ENCODE measurements at places on chromosomes 16 and 17. TPM values are rescaled to one million over a fixed set of nuclear protein-coding genes. Genes with fewer than 3 reads are reported as not detected.

DNA sequence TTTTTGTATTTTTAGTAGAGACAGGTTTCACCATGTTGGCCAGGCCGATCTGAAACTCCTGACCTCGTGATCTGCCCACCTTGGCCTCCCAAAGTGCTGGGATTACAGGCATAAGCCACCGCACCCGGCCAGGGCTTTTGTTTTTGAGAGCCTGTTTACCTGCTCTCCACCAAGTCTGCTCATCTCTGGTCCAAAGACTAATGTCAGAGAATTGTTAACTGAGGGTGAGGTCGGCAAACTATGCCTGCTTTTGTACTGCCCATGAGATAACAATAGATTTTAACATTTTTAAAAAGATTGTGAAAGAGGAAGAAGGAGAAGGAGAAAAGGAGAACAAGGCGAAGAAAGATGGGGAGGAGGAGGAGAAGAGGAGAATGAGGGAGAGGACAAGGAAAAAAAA lies 26.0 kb downstream of the TMEM238L start:
- H3K4me1 ChIP-seq, result no peaks in the 10 kb centered on the region
- H3K4me3 ChIP-seq, result no peak overlapping the region
- H3K36me3 ChIP-seq, result no peaks in the 10 kb centered on the region
- no peaks in the 10 kb centered on the region for H3K27me3 ChIP-seq

DNA sequence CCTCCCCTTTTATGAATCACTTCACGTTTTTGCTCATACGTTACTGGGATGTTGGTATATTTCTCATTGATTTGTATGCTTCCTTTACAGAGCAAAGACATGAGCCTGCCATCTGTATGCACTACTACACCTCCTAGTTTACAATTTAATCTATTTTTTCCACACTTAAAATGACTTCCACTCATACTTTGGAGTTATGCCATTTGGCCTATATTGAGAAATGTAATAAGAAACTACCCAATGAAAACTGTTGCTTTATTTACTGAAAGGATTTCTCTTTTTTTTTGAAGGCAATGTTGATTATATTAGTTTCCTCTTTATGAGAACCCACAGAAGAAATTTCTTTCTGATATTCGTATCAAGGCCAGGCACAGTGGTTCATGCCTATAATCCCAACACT lies 43.1 kb downstream of the DUSP14 start:
- H3K4me1 ChIP-seq, result no peaks in the 10 kb centered on the region
- no peaks in the 10 kb centered on the region for H3K27me3 ChIP-seq
- no peak overlapping the region for H3K4me3 ChIP-seq
- H3K27ac ChIP-seq, result no peak overlapping the region
- H3K36me3 ChIP-seq, result no peaks in the 10 kb centered on the region

DNA sequence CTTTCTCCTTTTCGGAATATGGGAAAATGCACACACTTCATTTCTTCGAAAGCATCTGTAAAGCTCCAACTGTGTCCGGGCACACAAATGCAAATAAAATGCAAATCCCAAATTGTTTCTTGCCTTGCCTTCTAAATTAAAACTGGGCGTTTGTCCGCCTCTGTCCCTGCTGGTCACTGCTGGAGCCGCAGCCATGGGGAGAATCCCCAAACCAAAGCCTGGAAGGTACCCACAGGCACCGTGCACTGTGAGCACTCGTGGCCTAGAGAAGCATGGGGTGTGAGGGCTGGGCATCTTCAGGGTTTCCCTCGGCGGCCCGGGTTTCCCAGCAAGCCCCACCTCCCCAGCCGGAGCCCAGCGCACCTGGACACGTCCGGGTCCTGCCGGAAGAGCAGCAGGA lies 2.9 kb downstream of the SLC47A2 start:
- no peak for DNase-seq
- H3K4me3 ChIP-seq, result no peak overlapping the region
- no peaks in the 10 kb centered on the region for H3K27me3 ChIP-seq
- no peaks in the 10 kb centered on the region for H3K4me1 ChIP-seq
- no peaks in the 10 kb centered on the region for H3K36me3 ChIP-seq
- H3K27ac ChIP-seq, result no peak overlapping the region

DNA sequence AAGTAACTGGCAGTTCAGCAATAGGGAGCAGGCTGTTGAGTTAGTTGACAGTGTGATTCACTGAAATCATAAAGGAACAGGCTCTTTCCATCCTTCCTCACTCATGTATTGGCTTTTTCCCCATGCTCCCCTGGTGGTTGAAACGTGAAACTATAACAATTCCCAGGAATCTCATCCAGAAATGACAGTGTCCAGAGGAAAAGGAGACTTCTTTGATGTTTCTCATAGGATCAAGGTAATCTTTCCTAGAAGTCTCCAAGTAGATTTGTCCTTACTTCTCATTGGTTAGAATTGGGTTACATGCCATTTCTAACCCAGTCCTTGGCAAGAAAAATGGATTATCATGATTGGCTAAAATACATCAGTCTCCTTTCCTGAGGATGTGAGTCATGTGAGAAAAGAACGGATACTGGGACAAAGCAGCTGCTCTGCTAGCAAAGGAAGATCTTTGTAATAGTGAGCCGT lies 14.4 kb downstream of the TTC19 start:
- no peaks in the 10 kb centered on the region for H3K27me3 ChIP-seq
- H3K36me3 ChIP-seq, result no peaks in the 10 kb centered on the region
- no peak for DNase-seq
- H3K27ac ChIP-seq, result no peak overlapping the region
- H3K4me3 ChIP-seq, result no peak overlapping the region

GRCh38 chr17:44914148-44914547 lies 1.2 kb downstream of the GFAP start:
- no peak overlapping the region for H3K4me3 ChIP-seq
- no peak overlapping the region for H3K27ac ChIP-seq
- no peak for DNase-seq
- H3K36me3 ChIP-seq, result no peaks in the 10 kb centered on the region

DNA sequence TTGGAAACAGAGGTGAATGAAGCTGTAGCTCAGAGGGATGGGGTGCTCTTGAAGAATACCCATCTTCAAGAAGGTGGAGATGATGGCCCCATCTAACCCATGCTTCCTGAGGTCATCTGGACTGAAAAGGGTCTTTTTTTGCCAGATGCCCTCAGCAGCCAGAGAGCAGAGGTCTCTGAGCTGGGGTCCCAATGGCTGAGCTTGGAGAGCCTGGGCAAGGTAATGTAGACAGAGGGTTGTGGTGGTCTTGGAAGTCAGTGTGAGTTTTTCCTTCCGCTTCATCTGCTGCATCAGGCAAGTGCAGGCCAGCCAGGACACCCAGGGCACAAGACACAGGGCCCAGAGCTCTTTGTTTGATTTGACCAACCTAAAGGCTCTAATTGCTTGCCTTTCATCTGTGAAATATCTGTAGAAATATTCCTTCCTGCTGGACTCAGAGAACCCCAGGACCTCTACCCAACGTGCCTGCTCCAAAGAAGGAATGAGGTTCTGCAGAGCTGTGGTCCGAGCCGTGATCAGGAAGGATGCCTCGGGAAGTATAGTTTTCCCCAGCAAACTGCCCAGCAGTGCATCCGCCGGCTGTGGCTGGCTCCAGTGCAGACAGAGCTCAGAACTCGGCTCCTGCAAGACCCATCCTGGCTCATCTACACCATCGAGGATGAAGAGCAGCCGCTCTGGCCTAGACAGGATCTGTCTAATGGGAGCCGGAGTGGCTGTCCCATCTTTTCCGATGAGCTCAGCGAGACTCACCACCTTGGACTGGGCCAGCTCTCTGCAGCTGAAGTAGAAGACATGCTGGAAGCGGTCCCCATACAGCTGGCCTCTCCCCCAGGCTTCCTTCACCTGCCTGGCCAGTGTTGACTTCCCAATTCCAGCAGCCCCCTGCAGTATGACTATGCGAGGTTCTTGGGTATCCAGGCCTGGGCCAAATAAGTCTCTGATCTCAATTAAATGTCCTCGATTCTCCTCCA lies 25.2 kb downstream of the NLRP1 start:
- no peak overlapping the region for H3K4me3 ChIP-seq
- no peaks in the 10 kb centered on the region for H3K36me3 ChIP-seq
- no peak for DNase-seq
- no peaks in the 10 kb centered on the region for H3K27me3 ChIP-seq
- H3K27ac ChIP-seq, result no peak overlapping the region

DNA sequence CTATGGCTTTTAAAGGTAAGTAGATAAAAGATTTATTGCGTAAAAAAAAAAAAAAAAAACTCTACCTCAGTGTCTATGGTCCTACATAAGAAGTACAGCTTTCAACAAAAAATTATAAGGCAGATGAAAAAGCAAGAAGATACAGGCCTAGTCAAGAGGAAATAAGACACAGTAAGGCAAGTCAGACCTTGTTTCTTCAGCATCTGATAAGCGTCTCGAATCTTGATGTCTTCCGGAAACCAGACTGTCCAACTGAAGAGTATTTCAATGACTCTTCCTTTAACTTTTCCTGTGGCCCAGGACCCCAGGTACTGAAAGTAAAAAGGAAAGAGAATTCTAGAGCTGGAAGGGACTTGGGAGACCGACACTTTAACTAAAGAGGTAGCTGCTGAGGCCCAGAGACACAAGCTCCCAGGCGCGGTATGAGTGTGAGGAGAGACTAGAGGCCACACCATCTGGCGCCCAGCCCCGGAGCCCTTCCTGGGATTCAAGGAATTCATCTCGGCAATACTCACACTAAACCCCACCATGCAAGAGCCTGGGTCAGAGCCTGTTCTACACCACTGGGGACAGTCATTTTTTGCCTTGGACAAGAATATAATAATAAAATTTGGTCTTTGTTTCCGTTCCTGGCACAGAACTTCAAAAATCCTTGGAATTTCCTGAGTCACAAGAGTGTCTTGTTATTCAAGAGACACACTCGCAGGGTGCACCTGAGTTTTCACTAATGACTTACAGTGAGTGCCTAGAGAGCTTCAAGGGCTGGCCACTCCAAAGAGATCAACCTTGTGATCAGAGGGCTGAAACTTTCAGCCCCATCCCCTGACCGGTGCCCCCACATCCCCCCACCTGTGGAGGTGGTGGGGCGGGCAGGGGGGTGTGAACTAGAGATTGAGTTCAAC lies 18.6 kb downstream of the GGA2 start:
- no peaks in the 10 kb centered on the region for H3K27me3 ChIP-seq
- DNase-seq, result no peak
- no peak overlapping the region for H3K27ac ChIP-seq
- no peaks in the 10 kb centered on the region for H3K4me1 ChIP-seq

DNA sequence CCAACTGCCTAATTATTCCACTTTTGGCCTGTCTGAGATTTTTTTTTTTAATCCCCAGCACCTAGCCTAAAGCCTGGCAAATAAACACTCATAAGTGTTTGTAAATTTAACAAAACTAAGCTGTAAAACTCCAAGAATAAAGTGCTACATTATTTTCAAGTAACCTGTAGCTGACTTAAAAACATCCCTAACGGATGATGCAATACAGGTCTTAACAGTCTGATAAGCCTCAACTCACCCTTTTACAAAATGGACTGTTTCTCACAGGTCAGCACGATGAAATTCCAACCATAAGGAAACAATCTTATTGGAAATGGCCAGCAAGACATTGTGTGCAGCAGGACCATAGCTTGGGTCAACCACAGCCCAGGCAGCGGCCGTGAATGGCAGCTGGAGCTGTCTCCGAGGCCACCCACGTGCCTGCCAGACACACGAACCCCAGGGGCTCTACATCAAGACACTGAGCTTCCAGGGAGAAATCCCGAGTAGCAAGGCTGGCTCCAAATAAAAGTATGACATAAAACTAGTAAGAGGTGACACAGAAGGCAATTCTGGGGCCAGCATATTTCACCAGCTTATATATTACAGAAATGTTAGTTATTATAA lies 58.9 kb downstream of the NDEL1 start:
- H3K27me3 ChIP-seq, result no peaks in the 10 kb centered on the region
- H3K4me3 ChIP-seq, result no peak overlapping the region
- H3K27ac ChIP-seq, result no peak overlapping the region
- no peaks in the 10 kb centered on the region for H3K4me1 ChIP-seq
- no peak for DNase-seq

DNA sequence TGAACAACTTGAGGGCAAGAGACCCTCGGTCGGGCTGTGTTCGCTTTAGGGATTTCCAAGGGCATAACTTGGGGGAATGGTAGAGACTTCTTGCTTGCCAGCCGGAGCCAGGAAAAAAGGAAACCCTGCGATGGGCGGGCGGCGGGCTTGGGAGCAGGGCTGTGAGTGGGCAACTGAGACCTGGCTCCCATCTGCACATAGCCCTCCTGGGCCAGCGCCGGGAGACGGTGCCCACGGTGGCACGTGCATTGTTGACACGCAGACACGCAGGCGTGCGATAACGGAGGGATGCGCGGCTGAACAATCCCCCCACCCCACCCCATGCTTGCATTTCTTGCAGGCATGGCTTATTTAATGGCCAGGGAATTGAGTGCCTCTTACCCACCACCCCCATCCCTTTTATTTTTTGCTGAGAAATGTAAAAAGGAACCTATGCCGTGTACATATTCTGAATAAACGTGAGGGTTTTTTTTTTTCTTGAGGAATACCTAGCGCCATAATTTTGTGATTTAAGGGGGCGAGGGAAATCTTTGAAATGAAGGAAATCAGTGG lies 17.1 kb upstream of the ZFHX3 start:
- no peak overlapping the region for H3K27ac ChIP-seq
- H3K36me3 ChIP-seq, result no peaks in the 10 kb centered on the region
- no peak for DNase-seq
- H3K4me3 ChIP-seq, result peak overlapping the region; percentile 10
- H3K4me1 ChIP-seq, result peaks cover 3% of the 10 kb centered on the region

GRCh38 chr16:1565083-1565805 lies 31.8 kb downstream of the TMEM204 start:
- H3K27ac ChIP-seq, result no peak overlapping the region
- H3K27me3 ChIP-seq, result no peaks in the 10 kb centered on the region
- H3K4me1 ChIP-seq, result no peaks in the 10 kb centered on the region
- H3K4me3 ChIP-seq, result no peak overlapping the region
- no peaks in the 10 kb centered on the region for H3K36me3 ChIP-seq
- no peak for DNase-seq

DNA sequence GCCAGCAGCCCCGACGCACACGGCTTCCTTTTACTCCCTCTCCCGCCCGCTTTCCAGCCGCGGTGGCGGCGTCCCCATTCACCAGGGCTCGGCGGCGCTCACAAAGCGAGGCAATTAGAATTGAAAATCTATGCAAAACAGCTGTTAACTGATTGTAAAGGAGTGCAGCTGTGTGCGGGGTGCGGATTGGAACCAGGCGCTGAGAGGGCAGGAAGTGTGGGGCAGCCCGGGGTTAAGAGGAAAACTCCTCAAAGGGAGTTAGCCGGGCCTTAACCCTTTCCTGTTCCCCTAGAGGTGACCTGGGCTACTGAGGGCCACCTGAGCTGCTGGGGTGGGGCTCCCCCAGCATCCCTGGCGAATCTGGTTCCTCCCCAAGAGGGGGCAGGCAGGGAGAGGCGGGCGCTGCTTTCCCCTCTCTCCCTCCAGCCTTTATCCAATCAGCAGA lies 5.8 kb upstream of the GSE1 start:
- no peaks in the 10 kb centered on the region for H3K36me3 ChIP-seq
- H3K4me3 ChIP-seq, result no peak overlapping the region
- H3K4me1 ChIP-seq, result no peaks in the 10 kb centered on the region
- no peaks in the 10 kb centered on the region for H3K27me3 ChIP-seq
- no peak overlapping the region for H3K27ac ChIP-seq

TBC1D3G gene
- total RNA-seq, result not detected

CHST4 gene
- total RNA-seq, result 6.4 TPM

TMEM204 gene
- 45.3 TPM for total RNA-seq

TMEM235 gene
- total RNA-seq, result not detected

KRT27 gene
- total RNA-seq, result not detected

EFCAB13 gene
- 14.7 TPM for total RNA-seq

HES7 gene
- total RNA-seq, result not detected
